ENCODE measurements at places on chromosomes 6 and 20. TPM values are rescaled to one million over a fixed set of nuclear protein-coding genes. Genes with fewer than 3 reads are reported as not detected.

DNA sequence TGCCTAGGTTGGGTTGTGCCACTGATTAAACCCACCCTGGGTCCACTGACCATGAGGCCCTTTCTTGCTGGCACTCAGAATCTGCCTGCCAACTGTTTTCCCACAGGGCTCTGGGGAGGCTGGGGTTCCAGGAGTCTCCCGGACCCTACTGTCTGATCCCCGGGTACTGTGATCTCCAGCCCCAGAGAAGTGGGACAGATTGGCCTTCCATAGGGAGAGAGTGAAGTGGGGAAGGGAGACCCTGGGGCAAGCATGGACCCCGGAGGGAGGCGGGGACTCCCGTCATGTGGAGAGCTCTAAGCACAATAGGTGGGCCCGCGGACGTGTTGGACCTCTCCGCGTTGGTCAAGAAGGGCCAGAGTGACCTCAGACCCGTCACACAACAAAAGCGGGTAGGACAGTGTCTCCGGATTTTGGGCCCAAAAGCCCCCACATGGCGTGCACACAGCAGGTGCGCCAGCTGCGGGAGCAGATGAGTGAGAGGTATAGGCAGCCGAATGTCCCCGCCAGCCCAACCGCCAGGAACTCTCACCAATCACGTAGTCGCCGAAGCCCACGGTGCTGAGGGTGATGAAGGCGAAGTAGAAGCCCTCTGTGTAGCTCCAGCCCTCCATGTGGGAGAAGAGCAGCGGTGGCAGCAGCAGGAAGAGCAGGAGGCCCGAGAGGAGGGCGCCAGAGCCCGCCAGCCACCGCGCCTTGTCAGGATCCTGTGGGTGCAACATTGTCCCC lies 10.6 kb downstream of the KCNK17 start:
- DNase-seq: no peak

DNA sequence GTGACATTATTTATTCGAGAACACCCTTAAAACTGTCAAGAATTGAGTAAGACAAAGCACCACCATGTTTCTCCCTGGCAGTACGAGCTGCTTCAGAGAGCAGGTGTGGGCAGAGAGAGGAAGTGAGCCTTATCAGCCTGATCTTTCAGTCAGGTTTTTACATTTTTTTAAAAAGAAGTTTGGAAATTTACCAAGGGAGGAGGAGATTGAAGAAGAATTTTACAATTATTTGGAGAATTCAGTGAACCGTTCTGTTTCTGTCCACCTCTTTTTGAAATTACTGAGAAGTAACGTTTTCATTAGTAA lies 75.5 kb downstream of the ZDHHC14 start:
- DNase-seq: no peak

GRCh38 chr6:134065706-134066105 lies 13.3 kb upstream of the SLC2A12 start:
- DNase-seq: no peak

DNA sequence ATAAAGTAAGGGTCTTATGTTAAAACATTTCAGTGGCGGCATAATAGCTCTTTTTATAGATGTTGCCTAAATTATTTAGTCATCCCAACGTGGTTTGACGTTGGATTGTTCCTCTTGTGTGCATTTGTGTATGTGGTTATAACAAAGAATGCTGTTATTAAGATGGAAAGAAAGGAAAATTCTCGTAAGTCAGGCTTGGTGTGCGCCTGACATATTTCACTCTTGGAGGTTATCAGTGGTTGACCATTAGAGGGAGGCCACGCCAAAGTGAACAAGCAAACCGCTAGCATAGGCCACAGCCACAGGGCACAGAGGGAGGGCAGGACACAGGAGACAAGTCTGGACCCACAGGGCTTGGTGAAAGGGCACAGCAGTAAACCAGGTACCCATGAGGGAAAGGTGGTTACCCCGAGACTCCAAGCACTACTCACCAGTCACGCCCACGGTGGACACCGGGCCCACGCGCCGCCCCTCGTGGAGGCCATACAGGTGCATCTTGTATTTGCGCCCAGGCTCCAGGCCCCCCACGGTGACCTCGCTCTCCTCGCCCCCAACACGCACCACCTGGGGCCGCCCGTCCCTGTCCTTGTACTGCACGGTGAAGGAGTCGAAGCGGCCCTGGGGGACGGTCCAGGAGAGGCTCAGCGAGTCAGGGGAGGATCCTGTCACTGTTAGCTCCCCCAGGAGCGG lies 22.9 kb downstream of the CYP21A2 start:
- no peak for DNase-seq

- no peak for DNase-seq
These were observed 185.8 kb upstream of the MAN1A1 start for GRCh38 chr6:119535332-119535731.

- DNase-seq: no peak
These were observed 73.5 kb downstream of the SOX4 start for GRCh38 chr6:21666853-21667681.

GRCh38 chr6:2881423-2881822 lies 21.7 kb downstream of the SERPINB9 start:
- no peak for DNase-seq

The NKX2-2 gene
- not detected for polyA plus RNA-seq

DNA sequence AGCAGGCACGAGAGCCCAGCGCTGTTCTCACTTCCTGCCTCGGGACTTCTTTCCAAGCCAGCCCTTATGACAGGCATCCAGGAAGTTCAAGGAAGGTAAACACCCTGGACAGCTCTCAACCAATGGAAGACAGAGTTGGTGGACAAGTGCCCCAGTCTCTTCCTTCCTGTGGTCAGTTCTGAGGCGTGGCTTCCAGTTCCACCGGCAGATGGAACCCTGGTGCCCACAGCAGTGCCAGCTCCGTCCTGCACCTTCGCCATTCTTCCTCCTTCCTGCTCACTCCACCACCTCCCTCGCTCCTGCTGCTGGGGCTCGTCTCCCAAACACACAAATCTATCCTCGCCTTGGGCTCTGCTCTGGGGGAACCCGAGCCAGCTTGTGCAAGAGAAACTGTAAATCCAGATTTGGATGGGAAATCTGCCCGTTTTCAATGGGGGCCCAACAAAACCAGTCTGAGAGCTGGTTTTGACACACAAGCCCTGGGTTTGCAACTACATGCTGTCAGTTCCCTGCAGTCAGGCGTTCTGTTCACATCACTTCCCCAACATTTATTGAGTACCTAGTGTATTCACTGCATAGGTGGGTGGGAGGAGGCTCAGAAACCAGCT lies 162.7 kb downstream of the GRM4 start:
- no peak for DNase-seq

- DNase-seq: peak; percentile 33
These were observed 112.9 kb upstream of the PDE7B start for GRCh38 chr6:135738636-135739035.

The HLA-DPA1 gene
- polyA plus RNA-seq: 17.1 TPM

DNA sequence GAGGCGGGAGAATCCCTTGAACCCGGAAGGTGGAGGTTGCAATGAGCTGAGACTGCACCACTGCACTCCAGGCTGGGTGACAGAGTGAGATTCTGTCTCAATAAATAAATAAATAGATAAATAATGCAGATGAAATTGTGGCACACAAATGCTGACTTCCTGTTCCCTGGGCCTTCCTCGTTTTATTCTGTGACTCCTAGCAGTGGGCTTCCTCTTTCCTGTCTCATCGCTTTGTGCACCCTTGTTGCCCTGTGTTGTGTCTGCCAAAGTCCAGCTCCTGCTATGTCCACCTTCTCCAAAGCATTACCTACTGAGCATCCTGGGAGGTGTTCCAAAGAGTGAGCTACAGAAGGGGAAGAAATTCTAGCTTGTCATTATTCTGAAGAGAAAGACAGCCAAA lies 100.2 kb upstream of the TIAM2 start:
- no peak for DNase-seq

DNA sequence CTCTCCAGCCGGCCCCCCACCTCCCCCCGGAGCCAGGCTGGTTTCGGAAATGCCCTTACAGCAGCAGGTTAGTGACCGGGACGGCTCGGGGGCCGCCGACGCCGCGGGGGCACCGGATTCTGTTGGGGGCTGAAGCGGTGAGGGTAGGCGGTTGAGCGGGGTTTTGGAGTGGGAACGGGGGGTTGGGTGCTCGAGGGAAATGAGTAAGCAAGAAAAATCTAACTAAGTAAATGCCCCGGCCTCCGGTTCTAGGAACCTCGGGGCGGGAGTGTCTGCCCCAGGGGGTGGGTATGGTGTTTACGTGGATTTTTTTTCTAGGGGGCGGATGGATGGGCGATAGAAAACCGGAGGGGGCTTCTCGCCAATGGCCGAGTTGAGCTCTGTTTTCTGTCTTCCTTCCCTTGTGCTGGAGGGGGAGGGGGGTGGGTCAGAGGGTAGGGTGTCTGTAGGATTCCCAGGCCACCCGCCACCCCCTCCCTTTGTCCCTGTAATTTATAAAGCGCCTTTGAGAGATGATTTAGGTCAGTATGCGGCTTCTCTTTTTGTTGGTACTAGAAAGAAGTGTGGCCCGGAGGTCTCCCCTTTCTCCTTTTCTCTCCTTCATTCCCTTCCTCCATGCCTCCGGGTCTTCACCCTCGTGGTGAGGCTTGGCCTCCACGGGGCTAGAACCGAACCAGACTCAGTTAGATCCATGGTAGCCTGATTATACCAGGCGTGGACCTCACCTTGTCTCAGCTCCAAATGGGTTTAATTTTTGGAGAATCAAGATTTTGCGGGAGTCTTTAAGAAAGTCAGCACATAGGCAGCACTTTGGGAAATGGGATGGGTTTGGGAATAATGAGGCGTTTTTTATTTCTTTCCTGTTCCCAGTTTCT lies 2.3 kb downstream of the E2F3 start:
- DNase-seq: peak; percentile 27

The KIF13A gene
- 36.9 TPM for polyA plus RNA-seq

DNA sequence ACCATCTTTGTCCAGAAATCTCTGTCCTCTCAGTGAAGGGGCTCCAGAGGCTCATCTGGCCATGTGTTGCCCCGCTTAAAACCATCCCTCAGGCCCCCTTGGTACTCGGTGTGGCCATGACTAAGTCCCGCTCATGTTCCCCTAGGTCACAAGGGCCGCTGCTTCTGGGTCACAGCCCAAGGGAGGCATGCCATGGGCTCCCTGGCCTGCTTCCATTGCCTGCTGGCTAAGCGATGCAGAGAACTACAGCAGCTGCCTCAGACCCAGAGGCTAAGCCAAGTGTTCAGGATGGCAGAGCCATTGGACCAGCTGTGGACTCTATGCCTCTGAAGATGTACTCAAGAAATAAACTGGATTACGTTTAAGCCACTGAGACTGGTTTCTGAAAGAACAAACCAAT lies 95.5 kb downstream of the ZFP64 start:
- DNase-seq: no peak

The LST1 gene
- 5.1 TPM for polyA plus RNA-seq

DNA sequence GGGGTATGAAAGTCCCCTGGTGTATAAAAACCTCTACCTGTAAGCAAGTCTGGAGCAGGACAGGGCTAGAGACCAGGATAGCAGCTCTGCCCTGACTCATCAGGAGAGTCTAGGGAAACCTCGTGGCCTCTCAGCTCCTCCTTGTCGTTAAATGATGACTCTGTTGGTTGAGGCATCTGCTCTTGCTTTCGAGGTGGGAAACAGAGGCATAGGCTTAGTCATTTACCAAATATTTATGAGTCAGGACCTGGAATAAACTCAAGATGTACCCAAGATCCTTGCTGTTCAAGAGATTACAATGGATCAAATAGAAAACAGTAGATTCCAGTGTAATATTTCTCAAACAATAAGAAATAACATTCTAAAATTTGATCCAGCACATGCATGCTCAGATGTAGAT lies 5.5 kb downstream of the MANBAL start:
- DNase-seq: no peak

The BCAS4 gene
- polyA plus RNA-seq: 4.8 TPM

DNA sequence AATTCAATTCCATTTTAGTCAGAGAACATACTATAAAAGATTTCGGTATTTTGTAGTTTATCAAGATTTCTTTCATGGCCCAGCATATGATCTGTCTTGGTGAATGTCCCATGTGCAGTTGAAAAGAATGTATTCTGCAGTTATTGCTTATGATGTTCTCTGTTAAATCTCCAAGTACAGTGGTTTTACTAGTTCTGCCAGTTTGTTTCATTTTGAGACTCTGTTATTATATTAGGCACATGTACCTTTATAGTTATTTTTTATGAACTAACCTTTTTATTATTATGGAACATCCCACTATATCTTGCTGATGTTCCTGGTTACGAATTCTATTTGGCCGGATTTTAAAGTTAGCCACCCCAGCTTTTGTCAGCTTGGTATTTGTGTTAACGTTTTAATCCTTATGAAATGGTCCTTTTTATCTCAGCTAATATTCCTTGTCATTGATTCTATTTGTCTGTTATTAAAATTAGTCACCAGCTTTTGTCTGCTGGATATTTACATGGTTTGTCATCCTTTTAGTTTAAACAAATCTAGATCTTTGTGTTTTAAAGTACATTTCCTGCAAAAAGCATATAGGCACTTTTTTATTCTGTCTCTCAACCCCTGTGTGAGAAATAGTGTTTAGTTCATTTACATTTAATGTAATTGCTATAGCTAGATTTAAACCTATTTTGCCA lies 48.9 kb downstream of the VTA1 start:
- no peak for DNase-seq

The FILIP1 gene
- polyA plus RNA-seq: 3.0 TPM

DNA sequence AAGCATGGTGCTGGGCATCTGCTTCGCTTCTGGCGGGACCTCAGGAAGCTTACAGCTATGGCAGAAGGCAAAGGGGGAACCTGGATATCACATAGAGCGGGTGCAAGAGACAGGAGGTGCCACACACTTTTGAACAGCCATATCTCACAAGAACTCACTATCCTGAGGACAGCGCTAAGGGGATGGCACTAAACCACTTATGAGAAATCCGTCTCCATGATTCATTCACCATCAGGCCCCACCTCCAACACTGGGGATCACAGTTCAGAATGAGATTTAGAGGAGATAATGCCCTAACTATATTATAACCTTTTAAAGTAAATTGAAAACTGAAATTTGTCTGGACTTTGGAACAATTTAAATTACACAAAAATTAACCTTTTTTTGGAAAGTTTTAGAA lies 37.8 kb upstream of the SUMO4 start:
- no peak for DNase-seq

DNA sequence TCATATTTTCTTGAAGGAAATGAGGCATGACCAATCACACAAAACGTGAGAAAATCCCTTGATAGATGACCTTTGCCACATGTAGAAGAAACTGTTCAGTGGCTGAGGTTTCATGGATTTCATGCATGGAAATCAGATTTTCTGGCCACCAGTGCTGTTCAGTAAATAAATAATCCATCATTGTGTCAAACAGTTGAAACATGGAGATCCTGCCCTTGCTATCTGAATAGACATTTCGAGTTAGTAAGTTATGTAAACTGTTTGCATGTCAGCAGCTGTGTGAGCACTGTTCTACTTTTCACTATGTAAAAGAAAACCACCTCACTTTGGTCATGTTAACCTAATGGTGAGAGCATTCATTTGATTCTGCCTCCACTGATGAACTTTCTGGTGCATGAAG lies 793.9 kb upstream of the EPHA7 start:
- no peak for DNase-seq

- no peak for DNase-seq
These were observed 60.8 kb downstream of the ADGRB3 start for GRCh38 chr6:68695838-68696237.

- DNase-seq: no peak
These were observed 108.6 kb upstream of the VGLL2 start for GRCh38 chr6:117156741-117157140.

DNA sequence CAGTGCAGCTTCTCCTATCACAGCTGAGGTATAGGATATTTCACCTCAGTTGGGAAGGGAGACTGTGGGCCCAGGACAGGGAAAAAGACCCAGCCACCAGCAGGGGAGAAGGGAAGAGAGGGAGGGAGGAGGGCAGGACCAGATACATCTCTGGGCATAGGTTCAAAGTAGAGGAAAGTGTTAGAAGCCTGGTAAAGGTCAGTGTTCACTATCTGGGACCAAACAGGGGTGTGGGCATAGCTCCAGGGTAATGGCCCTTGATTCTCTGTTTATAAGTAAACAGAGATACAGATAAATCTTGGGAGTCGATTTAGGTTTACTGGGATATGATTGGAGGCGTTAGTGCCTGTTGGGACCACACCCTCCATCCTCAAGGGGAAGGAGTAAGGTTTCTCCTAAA lies 266.2 kb downstream of the LRFN2 start:
- no peak for DNase-seq
